ENCODE measurements at places on chromosomes 6 and 20.

DNA sequence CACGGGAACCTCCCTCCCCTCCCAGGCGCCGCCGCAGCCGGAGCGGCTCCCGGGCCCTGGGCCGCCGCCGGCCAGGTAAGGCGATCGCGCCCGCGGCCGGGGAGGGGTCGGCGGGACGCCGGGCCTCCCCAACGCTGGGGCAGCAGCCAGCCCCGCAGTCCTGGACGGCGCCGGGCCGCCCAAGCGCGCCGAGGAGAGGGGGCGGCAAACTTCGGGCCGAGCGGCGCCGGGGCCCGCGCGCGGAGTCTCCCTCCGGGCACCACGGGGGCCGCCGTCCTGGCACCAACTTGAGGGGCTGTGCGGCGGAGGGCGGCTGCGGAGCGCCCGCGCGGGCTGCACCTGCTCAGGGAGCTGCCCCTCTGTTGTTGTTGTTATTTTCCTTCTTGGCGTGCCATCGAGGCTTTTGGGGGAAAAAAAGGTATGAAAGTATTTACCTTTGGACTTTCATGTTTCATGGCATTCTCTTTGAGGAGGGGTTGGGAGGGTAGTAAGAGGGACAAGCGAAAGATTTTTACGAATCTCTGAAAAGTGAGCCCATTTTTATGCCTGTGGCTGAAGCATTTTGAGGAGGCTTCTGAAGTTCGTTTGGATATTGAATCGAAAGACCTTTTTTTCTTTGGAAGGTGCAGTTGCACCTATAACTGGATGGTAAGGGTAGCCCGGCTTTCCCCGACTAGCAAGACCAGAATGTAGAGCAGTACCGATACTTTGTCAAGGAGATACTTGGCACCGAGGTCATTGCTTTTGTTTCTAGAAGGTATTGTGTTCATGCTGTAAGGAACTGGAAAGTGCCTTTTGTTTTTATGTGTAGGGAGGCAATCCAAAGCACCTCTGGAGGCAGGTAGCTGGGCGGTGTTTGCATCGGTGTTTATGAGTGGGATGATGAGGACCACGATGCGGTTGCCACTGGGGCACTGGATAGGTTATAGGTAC, at the start of gene RNF182:
TSS of gene RNF182 (plus strand) at position 4 of the 933 bp plus-strand sequence. CDS start 52,168 bp downstream, outside the sequence.
- H3K36me3 ChIP-seq, result no peaks in the 10 kb centered on the region
- H3K4me1 ChIP-seq, result peaks cover 12% of the 10 kb centered on the region
- no peak for DNase-seq
- H3K4me3 ChIP-seq, result peak within 1 kb of the TSS; percentile 6
- H3K27me3 ChIP-seq, result peaks cover 23% of the 10 kb centered on the region

DNA sequence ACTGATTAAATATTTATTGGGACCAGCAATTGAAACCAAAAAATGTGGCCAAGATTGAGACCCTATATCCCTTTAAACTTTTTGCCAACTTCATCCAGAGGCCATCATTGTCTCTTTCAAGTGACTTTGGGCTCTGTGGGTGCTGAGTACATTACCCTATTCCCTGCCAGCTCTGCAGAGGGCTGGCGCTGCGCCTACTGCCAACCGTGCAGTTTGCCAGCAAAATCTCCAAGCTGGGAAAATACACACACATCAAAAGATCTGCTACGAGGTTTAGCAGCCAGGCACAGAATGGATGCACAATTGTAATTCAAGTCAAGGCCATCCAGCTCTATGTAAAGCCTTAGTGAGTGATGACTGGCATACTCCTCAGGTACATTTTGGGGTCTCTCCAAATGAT, 125.0 kb downstream of the CBLN4 start:
- no peaks in the 10 kb centered on the region for H3K36me3 ChIP-seq
- H3K4me3 ChIP-seq, result no peak overlapping the region
- no peaks in the 10 kb centered on the region for H3K4me1 ChIP-seq

- H3K4me3 ChIP-seq, result peak overlapping the region; percentile 66
- DNase-seq, result peak; percentile 61
- peaks cover 4% of the 10 kb centered on the region for H3K4me1 ChIP-seq
- H3K27me3 ChIP-seq, result no peaks in the 10 kb centered on the region
Observed at GRCh38 chr20:652615-653109, 338 bp downstream of the SRXN1 start.

- no peak overlapping the region for H3K4me3 ChIP-seq
- H3K36me3 ChIP-seq, result no peaks in the 10 kb centered on the region
- H3K4me1 ChIP-seq, result no peaks in the 10 kb centered on the region
- H3K27ac ChIP-seq, result peak overlapping the region; percentile 13
Observed at GRCh38 chr20:35478804-35479472, 23.5 kb downstream of the CEP250 start.

GRCh38 chr6:14380086-14380820, 262.7 kb downstream of the CD83 start:
- no peaks in the 10 kb centered on the region for H3K4me1 ChIP-seq
- no peak overlapping the region for H3K27ac ChIP-seq
- no peak overlapping the region for H3K4me3 ChIP-seq
- DNase-seq, result no peak
- no peaks in the 10 kb centered on the region for H3K36me3 ChIP-seq

GRCh38 chr6:155443168-155443567, 12.5 kb downstream of the NOX3 start:
- no peaks in the 10 kb centered on the region for H3K4me1 ChIP-seq
- no peaks in the 10 kb centered on the region for H3K27me3 ChIP-seq
- no peak overlapping the region for H3K4me3 ChIP-seq
- no peak for DNase-seq

DNA sequence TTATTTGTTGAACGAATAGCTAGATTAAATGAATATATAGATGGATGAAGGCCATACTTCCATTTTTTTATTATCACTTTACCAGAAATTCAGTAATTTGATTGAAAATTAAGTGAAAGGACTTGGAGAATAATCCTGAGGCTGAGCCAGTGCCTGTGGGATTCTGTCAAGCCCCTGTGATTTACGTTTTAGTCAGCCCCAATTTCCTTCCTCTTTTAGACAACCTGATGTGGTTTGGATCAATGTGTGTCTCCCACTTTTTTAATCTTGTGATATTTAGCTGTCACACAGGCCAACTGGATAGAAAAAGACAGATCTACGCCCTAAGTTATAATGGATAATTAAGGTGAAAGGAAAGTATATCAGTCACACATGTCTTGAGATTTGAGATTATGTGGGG, 188.8 kb downstream of the EDN1 start:
- H3K27me3 ChIP-seq, result no peaks in the 10 kb centered on the region
- no peak overlapping the region for H3K27ac ChIP-seq
- H3K36me3 ChIP-seq, result no peaks in the 10 kb centered on the region
- no peak overlapping the region for H3K4me3 ChIP-seq

- H3K27ac ChIP-seq, result no peak overlapping the region
- no peak for DNase-seq
- H3K4me1 ChIP-seq, result no peaks in the 10 kb centered on the region
- H3K4me3 ChIP-seq, result no peak overlapping the region
Observed at GRCh38 chr6:93083337-93084230, 335.8 kb downstream of the EPHA7 start.

- H3K4me3 ChIP-seq, result peak overlapping the region; percentile 69
- peak overlapping the region; percentile 80 for H3K27ac ChIP-seq
- peak; percentile 71 for DNase-seq
- H3K4me1 ChIP-seq, result no peaks in the 10 kb centered on the region
- H3K27me3 ChIP-seq, result peaks cover 6% of the 10 kb centered on the region
Observed at GRCh38 chr6:29631860-29632731, 887 bp downstream of the GABBR1 start.

Measured in Peyer's patch (tissue), 4 donors.